RWPE1 (cell line): ENCODE measurements at places on chromosomes 7 and 10.

DNA sequence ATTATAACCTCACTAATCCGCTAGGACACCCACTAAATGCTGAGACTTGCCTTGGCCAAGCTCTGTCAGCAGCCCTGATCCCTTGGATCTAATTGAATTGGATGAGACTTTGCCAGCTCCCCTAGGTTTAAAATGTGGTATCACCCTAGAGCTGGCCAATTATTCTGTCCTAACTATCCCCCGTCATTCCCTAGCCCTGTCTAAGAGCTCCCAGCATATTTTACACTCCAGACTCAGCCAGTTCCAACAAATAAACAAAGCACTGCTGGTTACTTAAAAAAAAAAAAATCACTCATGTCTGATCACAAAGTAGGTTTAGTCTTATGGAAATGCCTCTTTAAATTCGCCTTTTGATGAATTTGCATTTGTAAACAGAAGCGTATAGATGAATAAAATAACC is 147.9 kb upstream of the EGR2 start:
- no peak for DNase-seq

DNA sequence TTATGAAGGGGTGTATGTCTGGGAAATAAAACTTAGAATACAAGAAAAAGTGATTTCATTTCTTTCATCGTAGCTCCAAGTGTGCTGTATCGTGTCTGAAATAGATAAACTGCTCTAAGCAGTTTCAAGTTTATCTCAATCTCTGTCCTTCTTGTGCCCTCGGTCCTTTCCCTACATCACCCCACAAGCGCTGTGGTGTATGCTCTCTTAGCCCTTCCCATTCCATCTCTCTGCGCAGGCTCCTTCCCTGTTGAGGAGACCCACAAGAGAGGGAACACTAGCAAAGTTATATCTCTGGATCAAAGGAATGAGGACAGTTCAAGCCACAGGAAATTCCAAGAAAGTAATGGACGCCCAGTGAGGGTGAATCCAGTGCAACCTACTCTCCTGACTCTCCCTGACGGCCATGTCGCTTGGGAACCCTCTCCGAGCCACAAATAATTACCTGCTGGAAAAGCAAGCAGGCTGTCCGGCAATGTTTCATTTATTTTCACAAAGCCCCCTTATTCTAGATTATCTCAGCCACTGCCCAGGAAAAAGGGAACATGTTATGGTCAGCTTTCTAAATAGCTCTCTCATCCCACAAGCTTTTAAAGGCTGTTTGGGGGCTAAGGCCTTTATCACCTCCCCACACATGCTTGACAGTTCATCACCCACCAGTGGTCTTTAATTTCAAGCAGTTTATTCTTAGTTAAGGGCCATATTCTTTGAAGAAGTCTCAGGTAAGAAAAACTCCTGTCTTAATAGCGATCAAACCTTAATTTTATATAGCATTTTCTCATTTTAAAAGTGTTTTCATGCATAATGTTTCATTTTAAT is 34.8 kb downstream of the LRRC4 start:
- no peak for DNase-seq

DNA sequence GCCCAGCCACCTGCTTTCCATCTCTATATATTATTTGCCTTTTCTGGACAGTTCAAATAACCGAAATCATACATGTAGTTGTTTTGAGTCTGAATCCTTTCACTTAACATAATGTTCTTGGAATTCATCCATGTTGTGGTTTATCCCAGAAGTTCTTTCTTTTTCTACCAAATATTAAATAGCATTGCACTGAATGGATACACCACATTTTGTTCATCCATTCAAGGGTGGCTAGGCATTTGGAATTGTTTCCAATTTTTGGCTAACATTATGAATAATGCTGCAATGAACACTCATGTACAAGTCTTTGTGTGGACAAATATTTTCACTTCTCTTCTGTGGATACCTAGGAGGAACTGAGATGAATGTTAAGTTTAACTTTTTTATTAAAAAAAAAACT is 18.0 kb downstream of the DNAJC1 start:
- no peak for DNase-seq

DNA sequence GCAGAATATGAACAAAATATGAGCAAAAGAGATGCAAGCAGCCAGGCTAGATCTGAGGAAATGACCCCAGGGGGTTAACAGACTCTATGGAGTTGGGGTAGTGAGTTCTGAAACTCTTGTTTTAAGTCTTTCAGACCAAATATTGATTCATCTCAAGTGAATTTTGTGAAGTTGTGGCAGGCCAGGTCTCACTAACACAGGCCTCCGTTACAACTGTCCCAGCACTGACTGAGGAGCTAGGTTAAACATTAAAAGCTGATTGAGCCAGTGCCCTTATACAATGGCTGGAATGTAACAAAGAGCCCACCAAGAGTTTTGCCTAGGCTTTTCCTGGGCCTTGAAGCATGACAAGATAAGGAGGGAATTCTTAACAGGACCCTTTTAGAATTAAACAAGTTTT is 192.3 kb upstream of the STK17A start:
- no peak for DNase-seq

GRCh38 chr10:126689461-126689994 is 19.0 kb upstream of the C10orf90 start:
- no peak for DNase-seq

DNA sequence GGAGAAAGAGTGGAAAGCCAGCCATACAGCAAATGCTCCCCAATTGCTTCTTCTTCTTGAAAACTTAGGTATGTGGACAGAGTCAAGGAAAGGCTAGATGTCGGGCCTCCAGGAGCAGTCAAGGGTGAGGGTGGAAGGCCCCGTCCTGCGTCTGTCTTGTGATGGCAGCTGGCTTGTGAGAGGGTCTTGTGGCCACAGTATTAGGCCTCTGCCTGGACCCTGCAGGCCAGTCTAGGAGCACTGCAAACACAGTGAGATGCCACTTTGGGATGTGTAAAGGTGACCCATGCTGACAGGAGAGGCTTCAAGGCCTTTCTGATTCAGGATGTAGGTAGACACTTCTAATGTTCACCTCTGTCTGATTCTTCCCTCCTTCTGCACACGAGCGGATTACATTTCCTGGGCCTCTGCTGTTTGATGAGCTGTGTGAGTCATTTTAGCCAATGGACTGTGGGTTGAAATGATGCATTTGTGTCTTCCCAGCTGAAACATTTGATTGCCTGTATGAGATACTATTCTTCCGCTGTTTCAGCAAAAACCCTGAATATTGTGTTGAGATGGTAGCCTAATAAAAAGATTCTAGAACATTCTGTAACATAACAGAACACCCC is 135.4 kb downstream of the EMX2 start:
- peak; percentile 42 for DNase-seq

DNA sequence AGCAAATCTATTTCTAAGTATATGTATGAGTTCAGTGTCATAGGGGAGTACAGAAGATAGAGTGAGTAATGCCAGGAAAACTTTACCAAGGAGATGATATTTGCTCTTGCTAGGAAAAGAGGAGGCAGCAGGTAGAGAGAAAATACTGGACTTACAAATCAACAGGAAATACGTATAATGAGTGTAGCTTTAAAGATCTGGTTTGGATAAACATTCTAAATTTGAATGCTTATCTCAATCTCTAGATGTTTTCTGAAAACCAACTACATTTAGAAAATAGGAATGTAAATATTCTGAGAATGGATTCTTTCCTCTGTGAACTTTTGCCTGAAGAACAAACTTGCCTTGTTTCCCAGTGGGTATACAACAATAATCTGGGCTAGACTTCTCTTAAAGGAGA is 46.9 kb upstream of the GNAI1 start:
- no peak for DNase-seq

GRCh38 chr10:127298381-127298780 is 102.0 kb upstream of the INSYN2A start:
- DNase-seq = no peak

DNA sequence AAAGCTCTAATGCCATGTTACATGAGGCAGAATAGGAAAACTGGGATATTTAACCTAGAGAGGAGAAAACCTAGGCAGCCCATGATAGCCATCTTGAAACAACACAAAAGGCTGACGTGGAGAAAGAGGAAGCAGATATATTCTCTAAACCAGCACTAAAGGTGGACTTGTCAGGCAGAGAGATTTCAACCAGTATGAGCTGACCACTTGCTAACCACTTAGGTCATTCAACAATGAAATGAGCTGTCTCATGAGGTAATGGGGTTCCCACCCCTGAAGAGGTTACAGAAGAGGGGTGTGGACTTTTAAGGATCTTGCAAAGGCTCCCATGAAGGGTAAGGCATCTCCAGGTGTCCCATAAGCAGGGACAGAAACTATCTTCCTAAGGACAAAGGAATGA is 26.8 kb upstream of the EGR2 start:
- DNase-seq = no peak

DNA sequence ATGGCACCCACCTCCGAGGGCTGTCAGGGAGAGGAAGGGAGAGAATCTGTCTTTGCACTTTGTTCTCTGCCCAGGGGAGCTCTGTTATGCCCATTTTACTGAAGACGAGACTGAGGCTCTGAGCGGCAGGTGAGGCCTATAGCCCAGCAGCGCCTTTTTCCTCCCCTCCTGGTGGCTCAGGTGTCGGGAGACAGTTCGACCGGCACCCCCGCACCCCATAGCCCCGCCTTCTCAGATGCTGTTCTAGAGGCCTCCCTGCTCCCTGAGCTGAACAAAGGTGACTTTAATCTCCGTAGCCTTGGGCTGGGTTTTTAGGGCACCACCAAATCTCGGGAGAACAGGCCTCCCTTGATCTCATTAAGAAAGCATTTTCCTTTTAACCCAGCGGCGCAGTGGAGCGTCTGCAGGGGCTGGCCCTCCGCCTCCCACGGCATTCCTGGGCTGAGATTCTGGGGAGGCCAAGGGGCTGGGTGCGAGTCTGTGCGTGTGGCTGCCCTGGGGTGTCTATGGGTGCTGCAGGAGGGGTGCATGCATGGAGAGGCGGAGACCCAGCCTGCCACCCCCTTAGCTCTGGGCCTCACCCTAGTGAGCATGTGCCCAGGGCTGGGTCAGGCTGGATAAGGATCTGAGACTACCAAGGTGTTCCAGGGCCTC is 3.3 kb downstream of the LFNG start:
- peak; percentile 89 for DNase-seq

DNA sequence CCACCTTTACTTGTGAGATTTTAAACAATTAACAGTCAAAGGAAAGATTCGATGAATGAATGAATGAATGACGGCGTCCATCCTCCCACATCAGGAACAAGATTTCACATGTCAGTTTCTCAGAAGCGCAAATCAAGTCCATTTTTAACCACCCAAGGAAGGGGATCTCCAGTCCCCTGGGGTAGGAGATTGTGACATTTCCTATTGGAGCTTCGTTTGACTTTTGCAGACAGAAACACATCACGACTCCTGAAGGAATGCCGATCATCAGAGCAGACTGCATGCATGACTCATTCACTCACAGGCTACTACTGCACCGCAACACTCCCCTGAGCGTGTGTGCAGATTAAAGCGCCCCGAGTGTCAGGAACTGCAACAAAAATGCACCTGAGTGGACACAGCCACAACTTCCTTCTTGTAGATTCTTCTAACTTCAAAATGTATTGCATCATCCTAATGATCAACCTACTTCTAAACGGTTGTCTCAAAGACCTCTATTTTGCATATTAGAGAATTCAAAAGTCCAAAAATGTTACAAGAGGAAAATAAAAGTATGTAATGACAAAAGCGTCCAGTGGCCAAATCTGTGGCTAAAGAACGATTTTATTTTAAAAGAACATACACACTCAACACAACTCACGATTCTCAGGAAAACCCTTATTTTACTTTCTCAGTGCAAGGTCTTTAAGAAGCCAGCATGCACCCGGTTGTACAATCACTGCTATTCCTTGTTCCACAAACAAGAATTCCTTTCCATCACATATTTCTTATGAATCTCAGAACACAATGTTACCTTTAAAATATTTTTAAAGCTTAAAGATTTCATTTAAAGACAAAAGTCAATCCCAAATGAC is 172.6 kb downstream of the FAM107B start:
- DNase-seq = peak; percentile 62

GRCh38 chr10:99276848-99277486 is 41.3 kb upstream of the HPSE2 start:
- peak; percentile 30 for DNase-seq

DNA sequence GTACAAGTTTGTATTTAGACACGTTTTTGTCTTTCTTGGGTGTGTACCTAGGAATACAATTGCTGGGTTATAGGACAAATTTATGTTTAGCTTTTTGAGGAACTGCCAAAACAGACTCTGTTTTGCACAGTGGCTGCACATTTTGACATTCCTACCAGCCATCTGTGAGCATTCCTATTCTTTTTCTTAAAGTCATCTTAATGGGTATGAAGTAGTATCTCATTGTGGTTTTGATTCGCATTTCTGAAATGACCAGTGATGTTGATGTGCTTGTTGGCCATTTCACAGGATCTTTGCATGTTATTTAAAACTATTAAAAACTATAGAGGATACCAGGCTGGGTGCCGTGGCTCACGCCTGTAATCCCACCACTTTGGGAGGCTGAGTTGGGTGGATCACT is 32.6 kb upstream of the IL15RA start:
- DNase-seq = no peak

DNA sequence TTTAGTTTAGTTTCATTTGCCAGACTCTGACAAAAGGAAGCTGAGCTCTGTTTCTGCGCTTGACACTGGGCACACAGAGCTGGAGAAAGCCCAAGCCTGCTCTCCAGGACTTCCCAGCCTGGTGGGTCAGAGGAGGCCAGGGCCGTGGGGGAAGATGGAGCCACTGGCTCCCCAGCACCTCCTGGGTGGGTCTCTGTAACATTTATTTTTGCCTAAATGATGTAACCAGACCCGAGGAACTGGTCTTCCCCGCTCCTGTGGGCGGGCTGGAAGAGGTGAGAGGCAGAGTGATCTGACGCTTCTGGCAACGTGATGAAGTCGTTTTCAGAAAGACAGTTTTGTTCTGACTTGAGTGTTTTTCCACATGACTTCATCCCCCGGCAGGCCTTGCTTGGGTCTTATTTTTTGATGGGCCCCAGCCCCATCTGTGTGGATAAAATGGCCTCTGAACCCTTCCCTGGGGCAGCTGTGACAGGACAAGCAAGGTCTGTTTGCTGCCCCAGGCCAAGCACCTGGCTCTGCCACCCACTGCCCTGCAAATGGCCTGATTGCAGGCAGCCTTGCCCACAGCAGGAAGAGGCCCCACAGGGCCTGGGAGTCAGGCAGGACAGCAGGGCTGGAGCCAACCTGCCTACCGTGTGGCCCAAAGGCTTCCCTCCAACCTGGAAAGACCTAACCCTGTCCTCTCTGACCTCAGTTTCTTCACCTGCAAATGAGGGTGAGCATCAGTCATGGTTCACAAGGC is 304.9 kb upstream of the ZMIZ1 start:
- no peak for DNase-seq

- no peak for DNase-seq
Measured at GRCh38 chr7:110522061-110522760, 568.7 kb upstream of the LRRN3 start.

- DNase-seq = no peak
Measured at GRCh38 chr7:100612730-100613390, 520 bp downstream of the MOSPD3 start.

- peak; percentile 25 for DNase-seq
Measured at GRCh38 chr7:97043281-97043680, 18.6 kb upstream of the DLX5 start.

- no peak for DNase-seq
Measured at GRCh38 chr7:46478046-46478445, 557.0 kb upstream of the IGFBP3 start.

- DNase-seq = no peak
Measured at GRCh38 chr10:132826524-132827422, 40.8 kb upstream of the NKX6-2 start.

- no peak for DNase-seq
Measured at GRCh38 chr7:26863518-26864308, 677 bp downstream of the SKAP2 start.

- DNase-seq = no peak
Measured at GRCh38 chr7:53119514-53119941, 84.1 kb downstream of the POM121L12 start.
